ENCODE measurements at places on chromosomes 4 and X.

DNA sequence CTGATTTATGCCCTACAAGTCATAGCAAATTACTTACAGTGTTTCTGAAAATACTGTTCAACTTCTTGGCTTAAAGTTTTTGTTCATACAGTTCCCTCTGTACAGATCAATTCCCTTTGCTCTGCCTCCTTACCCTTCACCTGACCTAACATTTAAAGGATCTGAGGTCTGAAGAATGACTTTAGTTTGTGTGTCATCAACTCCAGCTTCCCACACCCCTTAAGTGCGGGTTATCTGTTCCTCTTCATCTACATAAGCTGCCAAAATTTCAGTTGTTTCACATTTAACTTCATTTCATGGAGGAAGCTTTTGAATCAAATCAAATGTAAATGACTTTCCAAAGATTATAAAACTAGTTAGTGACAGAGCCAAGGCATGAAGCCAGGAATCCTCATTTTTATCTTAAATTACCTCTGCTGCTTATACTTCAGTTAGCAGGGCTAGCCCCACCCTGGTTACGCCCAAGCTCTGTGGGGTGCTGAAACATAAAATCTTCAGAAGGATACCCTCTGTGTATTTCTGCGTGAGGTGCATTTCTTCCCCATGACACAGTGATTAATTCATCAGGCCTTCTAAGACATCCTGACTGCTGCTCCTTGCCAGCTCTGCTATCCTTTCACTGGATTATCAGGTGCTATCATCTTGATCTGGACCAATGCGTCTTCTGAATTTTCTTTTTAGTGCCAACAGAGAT, 16.5 kb downstream of the CXCL1 start:
- DNase-seq, result no peak

DNA sequence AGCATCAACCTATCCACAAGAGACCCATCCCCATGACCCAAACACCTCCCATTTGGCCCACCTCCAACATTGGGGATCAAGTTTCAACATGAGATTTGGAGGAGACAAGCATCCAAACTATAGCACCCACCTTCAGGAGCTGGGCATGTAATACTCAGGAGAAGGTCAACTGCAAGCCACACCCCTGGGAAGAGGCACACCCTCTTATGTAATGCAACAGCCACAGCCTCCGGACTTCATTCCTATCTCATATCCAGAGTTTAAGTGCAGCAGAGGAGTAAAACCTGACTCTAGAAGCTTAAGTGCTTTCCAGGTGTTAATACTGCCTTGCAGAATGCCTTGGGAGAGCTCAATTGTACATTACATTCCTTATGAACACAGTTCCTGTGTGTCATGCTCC, 197.4 kb downstream of the PTTG2 start:
- DNase-seq, result no peak

DNA sequence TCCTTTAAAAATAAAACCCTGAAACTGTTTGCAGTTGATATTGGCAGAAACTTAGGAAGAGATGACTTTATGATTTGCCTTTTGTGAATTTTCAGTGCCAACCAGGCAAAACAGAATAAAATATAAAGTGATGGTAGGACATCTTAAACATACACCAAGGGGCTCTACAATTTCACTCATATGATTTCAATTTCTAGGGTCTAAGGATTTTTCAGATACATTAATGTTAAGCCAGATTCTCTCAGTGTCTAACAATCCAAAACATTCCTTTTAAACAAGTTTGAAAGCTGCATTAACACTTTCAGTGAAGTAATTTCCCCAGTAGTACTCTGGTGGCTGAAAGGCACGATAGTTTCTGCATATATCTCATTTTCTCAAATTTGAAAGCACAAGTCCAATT, 1262.0 kb upstream of the ADGRL3 start:
- DNase-seq, result no peak

GRCh38 chr4:184423003-184423686, 51.2 kb downstream of the IRF2 start:
- no peak for DNase-seq

GRCh38 chr4:163161536-163162205, 5.0 kb downstream of the NAF1 start:
- DNase-seq, result no peak

- no peak for DNase-seq
These were observed 18.1 kb upstream of the CXCL2 start for GRCh38 chr4:74117024-74117534.

GRCh38 chrX:95974890-95975289, 709.8 kb upstream of the DIAPH2 start:
- DNase-seq, result no peak

DNA sequence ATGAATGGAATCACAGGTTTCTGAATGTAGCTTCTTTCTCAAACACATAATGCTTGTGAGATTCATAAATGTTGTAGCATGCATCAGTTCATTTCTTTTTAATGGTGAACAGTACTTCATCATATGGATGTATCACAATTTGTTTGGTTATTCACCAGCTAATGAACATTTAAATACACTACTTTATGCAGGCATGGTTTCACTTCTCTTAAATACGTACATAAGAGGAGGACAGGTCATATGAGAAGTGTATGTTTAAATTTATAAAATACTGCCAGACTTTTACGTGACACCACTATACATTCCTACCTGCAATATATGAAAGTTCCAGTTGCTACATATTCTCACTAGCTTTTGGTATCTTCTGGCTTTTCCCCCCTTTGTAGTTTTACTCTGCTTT, 65.4 kb downstream of the ANKRD17 start:
- DNase-seq, result no peak

- peak; percentile 46 for DNase-seq
These were observed 13.2 kb downstream of the TNIP2 start for GRCh38 chr4:2742823-2743517.

GRCh38 chrX:77788050-77788449, 2.0 kb upstream of the ATRX start:
- DNase-seq, result no peak

GRCh38 chrX:15151267-15152186, 118.4 kb downstream of the ASB9 start:
- no peak for DNase-seq

DNA sequence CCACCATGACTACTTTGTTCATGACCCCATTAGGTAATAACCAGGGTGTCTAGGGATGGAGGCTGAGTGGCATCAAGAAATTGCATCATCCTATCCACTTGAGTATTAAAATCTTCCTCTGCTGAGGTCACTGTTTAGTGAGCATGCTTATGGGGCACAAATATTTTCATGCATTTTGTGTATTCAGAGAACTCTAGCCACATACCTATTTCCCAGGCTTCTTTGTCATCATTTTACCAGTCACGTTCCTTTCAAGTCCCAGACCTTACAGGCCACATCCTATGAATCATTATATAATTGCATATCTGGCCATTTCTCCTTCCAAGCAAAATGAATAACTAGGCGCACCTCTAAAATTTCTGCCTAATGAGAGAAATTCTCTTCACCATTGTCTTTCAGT, 1882.9 kb upstream of the AGA start:
- no peak for DNase-seq

GRCh38 chrX:10167573-10167972, 10.8 kb downstream of the CLCN4 start:
- no peak for DNase-seq

GRCh38 chr4:144948009-144948408, 150.0 kb downstream of the ANAPC10 start:
- no peak for DNase-seq

DNA sequence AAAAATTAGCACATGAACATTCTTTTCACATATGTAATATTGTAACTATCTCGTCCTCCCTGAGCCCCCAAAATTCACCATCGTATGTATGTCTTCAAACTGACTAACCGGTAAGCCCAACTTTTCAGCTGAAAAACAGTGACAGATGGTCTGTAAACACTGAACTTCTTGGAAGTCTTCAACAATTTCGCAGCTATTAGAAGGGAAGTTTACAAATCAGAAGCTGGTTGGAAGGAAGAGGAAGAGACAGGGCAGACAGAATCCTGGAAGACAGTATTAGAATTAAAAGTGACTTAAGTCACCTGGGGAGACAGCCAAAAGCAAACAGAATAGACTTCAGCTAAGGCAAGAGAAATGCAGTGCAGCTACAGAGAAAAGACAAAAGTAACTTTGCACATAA, 858.4 kb downstream of the ADGRL3 start:
- no peak for DNase-seq

DNA sequence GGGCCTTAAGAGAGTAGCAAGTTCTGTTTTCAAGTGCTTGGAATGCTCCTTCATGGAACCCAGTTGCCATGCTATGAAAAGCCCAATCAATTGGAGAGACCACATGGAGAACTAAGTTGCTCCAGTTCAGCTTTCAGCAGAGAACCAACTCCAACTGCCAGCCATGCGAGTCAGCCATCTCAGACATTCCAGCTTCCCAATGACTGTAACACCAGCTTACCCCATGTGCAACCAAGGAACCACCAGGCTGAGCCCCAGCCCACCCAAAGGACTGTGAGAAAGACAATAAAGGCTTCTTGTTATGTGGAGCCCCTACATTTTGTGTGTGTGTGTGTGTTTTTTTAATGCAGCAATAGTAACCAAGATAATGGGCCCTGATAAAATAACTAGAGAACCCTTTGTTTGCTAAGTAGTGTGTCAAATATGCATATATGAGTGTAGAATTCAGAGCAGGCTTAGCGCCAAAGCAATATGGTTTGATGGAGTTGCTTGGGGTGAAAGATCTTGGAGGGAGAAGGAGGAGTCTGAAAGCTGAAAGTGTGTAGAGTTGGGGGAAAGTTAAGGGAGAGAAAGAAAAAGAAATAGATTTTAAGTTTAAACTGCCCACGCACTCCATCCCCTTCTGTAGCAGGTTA, 35.0 kb upstream of the CCKAR start:
- DNase-seq, result no peak

GRCh38 chr4:143515905-143516304, 2.4 kb downstream of the SMARCA5 start:
- no peak for DNase-seq

DNA sequence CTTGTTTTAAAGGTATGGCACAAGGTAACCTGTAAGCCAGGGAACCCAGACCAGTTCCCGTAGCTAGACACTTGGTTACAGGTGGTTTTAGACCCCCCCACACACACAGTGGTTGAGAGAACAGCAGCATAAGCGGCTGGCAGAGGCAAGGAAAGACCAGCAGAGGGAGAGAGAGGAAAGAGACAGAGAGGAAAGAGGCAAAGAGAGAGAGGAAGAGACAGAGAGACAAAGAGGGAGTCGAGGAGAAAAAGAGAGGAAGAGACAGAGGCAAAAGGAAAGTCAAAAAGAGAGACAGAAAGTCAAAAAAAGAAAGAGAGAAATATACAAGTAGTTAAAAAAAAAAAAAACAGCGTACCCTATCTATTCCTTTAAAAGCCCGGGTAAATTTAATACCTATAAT, 19.5 kb upstream of the PCSK1N start:
- DNase-seq, result no peak

DNA sequence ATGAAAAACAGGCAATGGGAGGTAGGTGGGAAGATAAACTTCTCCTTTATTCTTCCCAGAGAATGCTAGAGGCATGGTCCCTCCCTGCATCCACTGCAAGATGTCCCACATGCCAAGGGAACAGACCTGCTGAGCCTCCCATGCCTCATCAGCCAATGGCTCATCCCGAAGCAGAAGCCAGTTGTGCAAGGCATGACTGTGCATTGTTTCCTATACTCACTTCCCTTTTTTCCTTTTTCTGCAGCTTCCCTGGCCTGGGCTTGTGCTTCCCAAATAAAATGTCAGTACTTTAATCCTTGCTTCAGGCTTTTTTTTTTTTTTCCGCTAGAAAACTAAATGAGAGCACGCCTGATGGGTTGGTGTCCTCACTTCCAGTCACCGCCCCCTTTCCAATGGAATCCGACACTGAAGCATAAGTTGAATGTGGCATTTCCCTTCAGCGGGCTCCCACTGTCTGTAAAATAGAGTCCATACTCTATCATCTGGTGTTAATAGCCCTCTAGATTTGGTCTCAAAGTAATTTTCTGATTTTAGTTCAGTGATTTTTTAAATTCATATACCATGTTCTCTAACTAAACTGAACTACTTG, 239.0 kb upstream of the JADE1 start:
- DNase-seq, result no peak

DNA sequence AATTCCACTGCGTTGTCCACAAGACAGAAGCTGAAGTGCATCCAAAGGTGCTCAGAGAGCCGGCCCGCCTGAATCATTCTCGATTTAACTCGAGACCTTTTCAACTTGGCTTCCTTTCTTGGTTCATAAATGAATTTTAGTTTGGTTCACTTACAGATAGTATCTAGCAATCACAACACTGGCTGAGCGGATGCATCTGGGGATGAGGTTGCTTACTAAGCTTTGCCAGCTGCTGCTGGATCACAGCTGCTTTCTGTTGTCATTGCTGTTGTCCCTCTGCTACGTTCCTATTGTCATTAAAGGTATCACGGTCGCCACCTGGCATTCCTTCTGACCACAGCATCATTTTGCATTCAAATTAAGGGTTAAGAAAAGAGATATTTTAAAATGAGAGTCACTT, 115.5 kb downstream of the NFKB1 start:
- DNase-seq, result no peak

DNA sequence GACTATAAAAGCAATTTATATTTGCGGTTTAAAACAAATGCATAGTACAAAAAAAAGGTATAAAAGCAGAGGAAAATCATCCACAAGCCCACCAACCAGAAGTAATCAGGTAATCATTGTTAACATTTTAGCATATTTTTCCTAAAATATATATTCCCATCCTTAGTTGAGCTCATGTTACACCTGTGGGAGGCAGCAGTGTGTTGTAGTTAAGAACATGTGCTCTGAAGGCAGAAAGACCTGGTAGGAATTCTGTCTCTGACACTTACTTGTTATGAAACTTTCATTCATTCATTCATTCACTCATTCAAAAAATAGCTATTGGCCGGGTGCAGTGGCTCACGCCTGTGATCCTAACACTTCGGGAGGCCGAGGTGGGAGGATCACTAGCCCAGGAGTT, 15.4 kb upstream of the CDKL5 start:
- no peak for DNase-seq

GRCh38 chr4:78512357-78512920, 39.1 kb upstream of the ANXA3 start:
- DNase-seq, result no peak

DNA sequence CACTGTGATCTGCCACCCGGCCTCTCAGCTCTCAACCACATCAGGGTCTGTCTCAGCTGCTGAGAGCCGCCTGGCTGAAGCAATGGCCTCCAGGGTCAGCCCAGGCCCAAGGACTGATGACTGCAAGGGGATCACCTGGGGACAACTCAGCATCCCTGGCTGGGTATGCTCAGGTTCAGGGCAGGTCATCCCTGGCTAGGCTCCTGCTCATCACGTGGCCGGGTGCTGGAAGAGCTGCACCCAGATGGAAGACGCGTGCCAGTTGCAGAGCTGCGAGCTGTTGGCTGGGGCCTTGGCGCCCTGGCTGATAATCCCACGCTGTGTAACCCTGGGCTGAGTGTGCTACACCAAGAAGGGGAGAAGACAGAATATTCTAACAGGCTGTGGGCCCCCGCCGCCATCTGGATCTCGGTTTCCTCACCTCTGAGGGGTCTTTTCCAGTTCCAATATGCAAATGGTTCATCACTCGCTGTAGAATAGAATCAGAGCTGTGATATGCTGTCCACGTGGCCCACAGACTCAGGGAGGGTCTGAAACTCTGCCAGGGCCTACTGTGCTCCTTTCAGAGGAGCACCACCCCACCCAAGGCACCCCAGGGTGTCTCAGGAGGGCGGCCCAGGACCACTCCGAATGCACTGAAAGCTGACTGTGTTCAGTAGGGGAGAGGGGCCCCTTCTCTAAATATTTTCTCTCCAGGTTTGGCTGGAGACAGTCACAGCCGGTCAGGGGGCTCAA, 338.8 kb downstream of the BCOR start:
- DNase-seq, result no peak

GRCh38 chr4:166823126-166823525, 411.2 kb downstream of the SPOCK3 start:
- DNase-seq, result no peak

Measured in left forelimb (tissue), 1 donor.